Epithelial cell of esophagus (primary cell): ENCODE measurements at places on chromosomes 4 and X.
A peak's percentile ranks its signal among the peaks of the same experiment; 100 is the strongest.

DNA sequence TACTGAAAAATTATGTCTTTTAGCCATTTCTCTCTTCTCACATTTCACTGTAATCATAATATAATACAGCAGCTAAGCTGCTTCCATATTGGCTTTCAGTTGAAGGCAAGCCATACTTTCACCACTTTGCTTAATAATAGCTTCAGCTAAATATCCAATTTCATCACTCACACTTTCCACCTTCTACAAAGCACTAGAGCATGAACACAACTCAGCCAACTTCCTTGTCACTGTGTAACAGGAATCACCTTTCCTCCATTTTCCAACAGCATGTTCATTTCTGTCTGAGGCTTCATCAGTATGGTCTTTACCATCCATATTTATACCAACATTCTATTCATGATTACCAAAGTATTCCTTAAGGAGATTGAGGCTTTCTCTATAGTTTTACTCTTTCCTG, 219.8 kb upstream of the CTSO start:
- no peak for DNase-seq

GRCh38 chr4:6908432-6909112, 1.1 kb upstream of the TBC1D14 start:
- DNase-seq, result no peak

DNA sequence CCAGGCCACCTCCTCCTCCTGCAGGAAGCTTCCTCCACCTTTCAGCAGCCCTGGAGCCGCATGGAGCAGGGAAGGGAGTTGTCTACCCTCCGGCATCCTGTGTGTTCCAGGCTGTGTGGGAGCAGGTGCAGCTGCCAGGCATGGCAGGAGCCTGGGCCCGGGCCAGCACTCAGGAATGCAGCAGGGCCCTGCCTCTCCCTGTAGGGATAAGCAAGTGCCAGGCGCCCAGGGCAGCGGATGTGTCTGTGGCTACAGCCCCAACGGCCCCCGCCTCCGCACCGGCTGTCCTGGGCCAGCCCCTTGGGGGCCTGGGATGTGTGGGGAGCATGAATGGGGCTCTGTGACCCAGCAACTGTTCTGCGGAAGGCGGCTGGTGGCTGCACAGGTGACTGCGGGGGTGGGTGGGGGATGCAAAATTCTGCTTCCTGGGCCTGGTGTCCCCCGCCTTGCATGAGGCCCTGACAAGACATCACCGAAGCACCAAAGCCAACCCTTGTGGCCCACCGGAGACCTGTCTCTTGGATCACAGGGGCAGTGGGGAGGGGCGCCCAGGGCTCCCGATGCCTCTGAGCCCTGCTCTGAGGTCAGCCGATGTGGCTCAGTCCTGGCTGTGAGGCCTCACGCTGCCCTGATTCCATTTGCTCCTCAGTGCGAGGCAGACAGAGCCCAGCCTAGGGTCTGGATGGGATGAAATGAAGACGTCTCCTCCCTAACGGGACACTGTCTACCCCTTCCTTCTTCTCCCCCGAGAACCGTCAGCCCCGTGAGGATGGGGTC, 1.4 kb upstream of the DOK7 start:
- peak; percentile 79 for DNase-seq

DNA sequence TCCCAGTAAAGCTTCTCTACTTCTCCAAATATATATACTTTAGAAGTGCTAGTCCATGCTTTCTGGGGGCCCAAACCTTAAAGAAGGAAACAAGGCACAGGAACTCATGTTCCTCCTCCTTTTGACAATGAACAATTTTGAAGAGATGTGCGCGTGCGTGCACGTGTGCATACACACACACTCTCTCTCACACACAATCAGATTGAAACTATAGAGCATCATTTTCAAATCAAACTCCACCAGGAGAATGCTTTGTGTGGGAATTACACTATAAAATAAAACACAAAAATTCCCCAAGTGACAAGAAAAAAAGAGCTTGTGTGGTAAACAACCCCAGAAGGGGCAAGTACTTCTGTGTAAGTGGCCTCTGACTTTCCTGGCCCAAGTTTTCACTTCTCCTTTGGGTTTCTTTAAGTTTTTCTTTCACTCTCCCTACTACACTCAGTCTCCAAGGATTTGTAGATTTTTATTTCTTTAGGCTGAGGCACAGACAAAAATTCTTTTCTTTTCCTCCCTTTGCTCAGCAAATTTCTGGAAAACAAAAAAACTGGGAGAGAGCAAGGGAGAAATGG, 46.6 kb upstream of the SHISA3 start:
- DNase-seq, result no peak

- no peak for DNase-seq
These were observed 43.8 kb upstream of the HPSE start for GRCh38 chr4:83378419-83378818.

GRCh38 chr4:89316931-89317366, 9.3 kb upstream of the GPRIN3 start:
- DNase-seq, result peak; percentile 64

- DNase-seq, result no peak
These were observed 354.3 kb upstream of the GATB start for GRCh38 chr4:152115118-152115517.

GRCh38 chr4:162705130-162705803, 461.4 kb downstream of the NAF1 start:
- no peak for DNase-seq
